CD8-positive, alpha-beta memory T cell (primary cell): ENCODE measurements at places on chromosomes 3 and 15. TPM values are rescaled to one million over a fixed set of nuclear protein-coding genes. Genes with fewer than 3 reads are reported as not detected.

DNA sequence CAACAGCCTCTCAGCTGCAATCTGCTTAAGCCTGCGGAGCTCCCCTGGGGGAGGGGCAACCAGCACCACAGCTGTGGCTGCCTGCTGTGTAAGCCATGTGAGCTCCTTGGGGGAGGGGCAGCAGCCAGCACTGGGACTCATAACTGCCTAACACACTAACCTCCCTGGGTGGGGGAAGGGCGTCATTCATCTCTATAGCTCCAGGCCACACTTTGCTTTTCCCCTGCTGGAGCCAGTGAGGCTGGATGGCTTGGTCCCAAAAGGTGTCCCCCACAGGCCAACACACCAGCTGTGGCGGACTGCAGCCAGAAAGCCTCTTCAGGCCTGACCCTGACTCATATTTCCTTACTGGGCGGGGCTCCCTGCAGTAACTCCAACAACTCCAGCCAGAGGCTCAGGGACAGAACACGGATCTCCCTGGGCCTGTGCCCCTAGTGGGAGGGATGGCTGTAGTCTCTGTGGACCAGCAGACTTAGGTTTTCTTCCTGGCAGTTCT, 129.8 kb downstream of the PPM1L start:
- no peak for DNase-seq

GRCh38 chr3:171248426-171249111, 211.6 kb downstream of the TNIK start:
- no peak for DNase-seq

DNA sequence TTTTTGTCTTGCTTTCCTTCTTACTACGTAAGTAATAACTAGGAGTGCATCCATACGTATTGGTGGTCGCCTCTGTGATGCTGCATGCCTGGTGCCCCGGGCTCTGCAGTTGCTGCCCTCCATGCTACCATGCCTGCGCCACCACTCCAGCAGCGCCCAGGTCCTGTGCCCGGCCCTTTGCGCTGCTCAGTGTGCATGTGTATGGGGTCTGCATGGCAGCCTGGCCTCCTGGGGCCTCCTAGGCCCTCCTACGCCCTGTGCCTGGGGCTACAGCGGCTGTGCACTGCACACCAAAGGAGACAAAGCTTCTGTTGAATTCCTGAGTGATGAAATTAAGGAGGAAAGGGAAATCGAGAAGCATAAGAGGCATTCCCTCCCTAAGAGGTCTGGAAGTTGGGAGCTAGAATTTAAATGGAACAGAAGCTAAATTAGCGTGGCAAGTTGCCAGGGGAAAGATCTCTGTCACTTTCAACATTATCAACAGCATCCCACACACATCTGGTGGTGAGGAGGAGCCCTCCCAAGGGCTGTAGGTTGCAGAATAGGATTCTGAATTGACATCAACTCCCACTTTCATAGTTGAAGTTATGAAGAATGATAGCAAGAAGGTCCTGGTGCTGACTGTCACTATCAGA, 275.0 kb upstream of the CHRM5 start:
- no peak for DNase-seq

- no peak for DNase-seq
Observed at GRCh38 chr3:17709236-17709810, 33.1 kb downstream of the TBC1D5 start.

DNA sequence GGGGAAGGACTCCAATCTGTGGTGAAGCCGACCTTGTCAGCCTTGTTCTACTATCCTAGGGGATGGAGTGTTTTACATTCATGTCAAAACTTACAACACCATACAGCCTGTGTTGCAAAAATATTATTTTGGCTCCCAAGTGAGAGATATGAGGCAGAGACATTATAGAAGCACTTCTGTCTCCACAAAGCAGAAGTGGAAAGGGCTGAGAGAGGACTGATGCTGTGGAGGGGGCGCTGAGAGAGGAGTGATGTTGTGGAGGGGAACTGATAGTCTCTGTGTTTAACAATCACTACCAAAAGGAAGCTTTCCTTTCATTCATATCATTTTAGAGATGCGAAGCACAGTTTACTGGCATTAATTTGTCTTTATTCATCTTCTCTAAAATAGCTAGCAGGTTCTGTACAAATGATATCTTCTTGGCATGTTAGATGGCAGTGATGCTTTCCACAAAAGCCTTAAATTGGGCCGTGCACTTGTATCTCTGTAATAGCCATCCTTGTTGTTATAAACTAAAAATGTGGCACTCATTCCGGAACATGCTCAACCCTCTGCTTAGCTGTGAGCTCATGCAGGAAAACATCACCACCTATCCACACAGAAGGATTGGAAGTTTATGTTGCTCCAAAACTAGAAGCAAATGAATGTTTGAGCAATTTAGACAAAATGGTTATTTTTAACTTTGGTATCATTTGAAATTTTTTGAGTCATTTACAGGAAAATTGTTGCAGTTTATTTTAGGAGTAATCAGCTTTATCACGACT, 134.6 kb upstream of the TP63 start:
- DNase-seq = no peak

- no peak for DNase-seq
Observed at GRCh38 chr15:91429973-91430372, 329.9 kb downstream of the SV2B start.

GRCh38 chr3:149586871-149587270, 71.0 kb downstream of the WWTR1 start:
- no peak for DNase-seq

- DNase-seq = no peak
Observed at GRCh38 chr3:10806006-10806405, 10.0 kb upstream of the SLC6A11 start.

- DNase-seq = no peak
Observed at GRCh38 chr3:112773864-112774263, 72.8 kb downstream of the CD200R1L start.

DNA sequence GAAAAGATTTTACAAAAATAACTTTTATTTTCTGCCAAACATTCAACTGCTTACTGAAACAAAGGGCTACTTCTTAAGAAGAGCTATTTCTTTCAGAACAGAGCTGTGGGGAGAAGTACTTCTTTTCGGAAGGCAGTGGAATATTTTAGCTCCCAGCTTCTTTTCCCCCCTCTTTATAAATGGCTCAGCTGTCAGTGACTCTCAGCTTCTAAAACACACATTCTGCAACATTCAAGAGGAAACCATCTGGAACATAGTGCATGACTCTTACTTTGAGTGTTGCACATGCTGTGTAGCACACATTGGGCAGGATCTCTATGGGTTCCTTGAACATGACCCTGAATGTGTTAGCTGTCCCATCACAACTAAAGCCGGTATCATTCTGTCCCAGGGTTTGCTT, 7.0 kb upstream of the C15orf40 start:
- no peak for DNase-seq

- no peak for DNase-seq
Observed at GRCh38 chr3:138914870-138915502, 32.0 kb downstream of the FOXL2 start.

DNA sequence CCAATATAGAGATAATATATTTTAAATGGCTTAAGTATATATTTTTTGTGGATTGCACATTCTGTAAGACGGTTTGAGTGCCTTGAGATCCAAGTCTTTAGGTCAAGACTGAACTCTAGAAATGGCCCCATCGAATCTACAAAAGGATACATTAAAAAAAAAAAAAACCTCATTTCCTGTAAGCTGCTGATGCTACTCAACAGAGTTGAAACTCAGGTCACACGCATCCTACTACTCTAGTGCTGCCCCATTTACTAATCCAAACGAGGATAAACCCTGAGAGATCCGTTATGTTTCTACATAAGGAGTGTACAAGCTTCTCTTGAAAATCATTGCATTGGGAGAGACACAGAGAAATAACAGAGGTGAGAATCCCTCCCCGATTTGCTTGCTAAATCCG, 187.3 kb downstream of the TIGIT start:
- no peak for DNase-seq

GRCh38 chr3:17040322-17040989, 155.7 kb downstream of the PLCL2 start:
- DNase-seq = no peak

- DNase-seq = no peak
Observed at GRCh38 chr3:97575742-97576141, 188.8 kb upstream of the ARL6 start.

DNA sequence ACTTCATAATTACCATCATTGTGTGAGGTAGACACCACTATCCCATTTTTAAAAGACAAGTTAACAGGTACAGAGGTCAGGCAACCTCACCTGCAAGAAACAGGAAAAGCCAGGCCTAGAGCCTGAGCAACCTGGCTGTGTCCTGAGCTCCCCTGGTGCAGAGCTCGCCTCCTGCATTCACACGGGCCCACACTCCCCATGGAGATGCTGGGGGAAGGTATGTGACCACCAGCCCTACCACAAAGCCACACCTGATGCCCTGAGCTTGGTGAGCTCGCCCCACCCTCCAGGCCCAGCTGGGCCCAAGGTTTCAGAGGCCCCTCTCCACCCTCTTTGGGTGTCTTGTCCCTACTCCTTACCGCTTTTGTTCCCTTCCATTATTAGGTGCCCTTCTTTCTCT, 1.2 kb upstream of the EFCAB12 start:
- DNase-seq = no peak

DNA sequence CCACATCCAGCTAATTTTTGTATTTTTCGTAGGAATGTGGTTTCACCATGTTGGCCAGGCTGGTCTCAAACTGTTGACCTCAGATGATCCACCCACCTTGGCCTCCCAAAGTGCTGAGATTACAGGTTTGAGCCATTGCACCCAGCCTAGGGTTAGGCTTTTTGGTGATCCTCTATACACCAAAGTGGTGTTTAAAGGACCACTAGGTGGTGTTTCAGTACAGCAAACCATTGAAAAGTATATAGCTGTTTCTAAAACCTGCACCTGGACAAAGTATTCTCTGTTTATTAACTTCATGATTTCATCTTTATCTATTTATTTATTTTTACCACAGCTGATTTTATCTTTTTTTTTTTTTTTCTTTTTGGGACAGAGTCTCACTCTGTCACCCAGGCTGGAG, 68.4 kb downstream of the MINDY2 start:
- no peak for DNase-seq

- DNase-seq = no peak
Observed at GRCh38 chr3:131831608-131832007, 203.2 kb downstream of the CPNE4 start.

- DNase-seq = no peak
Observed at GRCh38 chr3:124256156-124256555, 264.2 kb upstream of the ROPN1 start.

GRCh38 chr3:183710231-183710630, 12.6 kb downstream of the YEATS2 start:
- no peak for DNase-seq

- no peak for DNase-seq
Observed at GRCh38 chr15:76309601-76310330, 1.5 kb downstream of the ETFA start.

DNA sequence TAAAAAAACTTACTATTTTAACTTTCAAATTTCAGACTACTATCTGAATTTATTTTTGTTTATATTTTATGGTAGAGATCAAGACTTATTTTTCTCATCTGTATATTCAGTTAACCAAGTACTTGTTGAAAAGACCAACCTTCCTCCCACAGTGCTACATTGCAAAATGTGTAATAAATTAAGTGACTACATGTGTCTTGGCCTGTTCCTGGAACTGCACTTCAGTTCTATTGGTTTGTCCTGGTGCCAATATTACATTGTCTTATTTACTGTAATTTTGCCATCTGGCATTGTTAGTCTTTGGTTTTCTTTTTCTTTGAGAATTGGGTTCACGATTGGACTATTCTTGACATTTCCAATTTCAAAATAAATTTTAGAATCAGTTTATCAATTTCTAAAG, 138.4 kb upstream of the KCNMB2 start:
- no peak for DNase-seq

GRCh38 chr3:178131801-178132200, 404.4 kb upstream of the KCNMB2 start:
- no peak for DNase-seq

GRCh38 chr15:57533448-57533799, 58.3 kb upstream of the MYZAP start:
- no peak for DNase-seq

GRCh38 chr3:94246171-94246570, 183.3 kb downstream of the NSUN3 start:
- DNase-seq = no peak

DNA sequence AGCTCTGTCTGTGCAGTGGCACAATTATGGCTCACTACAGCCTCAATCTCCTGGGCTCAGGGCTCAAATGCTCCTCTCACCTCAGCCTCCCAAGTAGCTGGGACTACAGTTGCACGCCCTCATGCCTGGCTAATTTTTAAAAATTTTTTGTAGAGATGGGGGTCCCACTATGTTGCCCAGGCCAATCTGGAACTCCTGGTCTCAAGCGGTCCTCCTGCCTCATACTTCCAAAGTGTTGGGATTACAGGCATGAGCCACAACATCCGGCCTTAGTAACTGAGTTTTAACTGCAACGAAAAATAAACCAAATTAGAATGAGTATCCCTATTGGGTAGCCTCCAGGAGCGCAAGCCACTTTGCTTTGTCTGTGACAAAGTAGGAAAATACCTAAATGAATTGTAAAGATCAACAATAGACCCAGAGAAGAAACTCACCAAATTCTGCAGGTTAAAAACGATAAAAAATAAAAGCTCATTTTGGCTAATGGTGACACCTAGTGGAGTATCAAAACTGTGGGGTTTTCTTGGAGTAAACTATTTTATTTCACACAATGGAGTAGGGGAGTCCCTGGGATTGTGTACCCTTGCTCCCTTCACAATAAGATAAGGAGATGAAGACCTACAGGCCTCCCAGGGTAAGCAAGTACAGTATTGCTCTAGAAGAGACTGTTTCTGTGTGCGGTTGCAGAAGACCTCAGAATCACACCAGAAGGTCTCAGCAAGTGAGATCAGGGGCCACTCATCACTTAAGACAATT, 21.0 kb upstream of the CA12 start:
- DNase-seq = no peak

- no peak for DNase-seq
Observed at GRCh38 chr3:125001557-125002413, 54.0 kb downstream of the HEG1 start.

- no peak for DNase-seq
Observed at GRCh38 chr3:120678331-120678947, 3.6 kb downstream of the HGD start.

GRCh38 chr3:101836652-101837598, 12.4 kb upstream of the NFKBIZ start:
- DNase-seq = no peak

GRCh38 chr15:29522373-29523276, 253.0 kb upstream of the NSMCE3 start:
- no peak for DNase-seq

- DNase-seq = no peak
Observed at GRCh38 chr3:41244620-41245336, 45.5 kb downstream of the CTNNB1 start.

Gene EPHA3
- not detected for polyA plus RNA-seq

Gene MEGF11
- not detected for polyA plus RNA-seq

Gene EFCAB12
- polyA plus RNA-seq = 0.21 TPM

Gene LARP6
- 0.05 TPM for polyA plus RNA-seq

Gene RBP2
- not detected for polyA plus RNA-seq

Gene SNTN
- polyA plus RNA-seq = not detected

Gene MLF1
- polyA plus RNA-seq = 6.0 TPM

Gene PAQR5
- not detected for polyA plus RNA-seq

Gene SLC28A1
- polyA plus RNA-seq = not detected

Gene LYZL4
- not detected for polyA plus RNA-seq

Gene JAGN1
- polyA plus RNA-seq = 44.4 TPM

Gene STRIT1
- not detected for polyA plus RNA-seq

Gene C3orf49
- polyA plus RNA-seq = not detected
